ENCODE measurements at places on chromosomes 4 and X.

DNA sequence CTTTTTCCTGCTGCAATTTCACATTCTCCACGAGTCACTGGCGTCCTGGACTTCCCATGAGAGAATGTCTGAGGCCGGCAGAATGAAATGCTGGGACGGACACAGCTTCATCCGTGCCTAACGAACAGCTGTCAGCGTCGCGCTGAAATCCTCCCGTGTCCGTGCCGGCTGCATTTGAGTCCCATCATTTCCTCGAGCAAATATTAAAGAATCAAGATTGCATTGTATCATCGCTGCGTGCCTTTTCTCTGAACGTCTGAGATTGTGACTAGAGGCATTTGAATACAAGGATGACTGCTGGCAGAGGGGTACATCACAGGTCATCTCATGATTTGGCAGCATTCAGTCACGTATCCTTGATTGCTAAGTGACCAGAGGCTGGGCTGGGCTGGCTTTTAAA, 279.9 kb downstream of the ASMT start:
- no peak for DNase-seq

DNA sequence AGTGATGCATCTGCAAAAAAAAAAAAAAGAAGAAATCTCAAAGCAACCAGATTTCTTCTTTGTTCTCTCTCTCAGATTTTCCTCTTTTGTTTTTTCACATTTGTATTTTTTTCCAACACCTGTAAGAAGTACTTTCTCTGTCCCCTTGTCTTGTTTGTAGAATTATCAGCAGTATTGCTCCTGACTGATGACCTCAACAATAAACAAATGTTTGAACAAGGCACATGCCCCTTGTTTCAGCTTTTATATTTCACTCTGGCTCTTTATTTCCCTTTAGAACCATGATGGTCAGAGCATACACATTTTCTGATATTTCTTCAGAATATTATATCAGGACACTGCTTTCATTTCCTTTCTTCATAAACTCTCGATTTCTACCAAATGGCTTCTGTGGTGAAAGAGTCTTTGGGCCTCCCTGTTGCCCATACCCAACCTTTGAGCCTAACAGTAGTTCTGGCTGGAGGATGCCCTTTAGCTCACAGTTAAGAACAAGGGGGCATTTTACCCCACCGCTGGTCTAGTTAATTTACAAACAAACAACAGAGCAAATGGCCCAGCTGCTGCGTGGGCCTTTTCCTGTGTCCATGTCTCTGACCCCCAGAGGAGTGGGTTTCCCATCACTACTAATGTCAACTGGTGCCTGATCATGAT, 142.5 kb upstream of the SMAD1 start:
- DNase-seq, result no peak

GRCh38 chrX:107826238-107827029, 768 bp downstream of the MID2 start:
- peak; percentile 31 for DNase-seq

DNA sequence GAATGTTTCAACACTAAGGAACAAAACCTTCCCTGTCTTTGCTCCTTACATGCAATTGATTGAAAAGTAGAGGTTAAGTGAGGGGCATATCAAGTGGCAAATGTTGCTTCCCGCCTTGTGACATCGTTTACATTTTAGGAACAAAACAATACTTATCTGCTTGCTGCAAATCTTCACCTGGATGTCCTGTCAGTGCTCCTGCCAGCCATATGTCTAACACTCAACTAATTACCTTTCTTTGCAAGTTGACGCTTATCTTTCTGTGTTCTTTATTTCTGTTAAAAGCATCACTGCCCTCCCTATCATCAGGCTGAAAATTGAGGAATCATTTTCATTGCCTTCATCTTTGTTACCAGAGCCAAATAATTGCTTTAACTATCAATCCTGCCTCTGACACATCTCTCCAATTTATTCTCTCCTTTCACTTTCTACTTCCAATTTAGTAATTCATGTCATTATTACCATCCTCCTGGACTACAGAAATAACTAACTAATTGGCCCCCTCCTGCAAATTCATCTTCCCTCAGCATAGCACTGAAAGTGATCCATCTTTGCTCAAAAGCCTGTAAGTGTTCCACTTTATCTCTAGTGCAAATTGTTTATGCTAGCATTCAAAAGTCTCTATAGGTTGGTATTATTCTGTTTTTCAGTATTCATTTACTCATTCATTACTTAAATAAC, 298.7 kb upstream of the ATOH1 start:
- no peak for DNase-seq

DNA sequence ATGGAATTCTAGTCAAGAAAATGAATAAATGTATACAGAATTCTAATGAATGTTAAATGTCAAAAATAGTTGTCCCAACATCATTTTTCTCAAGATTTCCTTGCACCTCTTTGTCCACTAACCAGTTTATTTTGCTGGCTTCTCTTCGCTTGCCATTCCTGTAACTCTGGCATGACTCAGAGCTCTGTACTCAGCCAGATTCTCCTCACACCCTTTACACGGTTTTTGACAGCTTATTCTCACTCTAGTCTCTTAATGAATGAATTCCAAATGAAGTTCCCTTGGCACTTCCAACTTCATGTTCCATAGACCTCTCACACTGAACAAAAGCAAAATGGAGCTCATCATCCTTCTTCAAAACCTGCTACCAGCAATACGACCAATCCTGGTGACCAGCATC, 419.3 kb upstream of the SLIT2 start:
- no peak for DNase-seq
